ENCODE measurements at places on chromosomes 1 and 21.
A peak's percentile ranks its signal among the peaks of the same experiment; 100 is the strongest.

DNA sequence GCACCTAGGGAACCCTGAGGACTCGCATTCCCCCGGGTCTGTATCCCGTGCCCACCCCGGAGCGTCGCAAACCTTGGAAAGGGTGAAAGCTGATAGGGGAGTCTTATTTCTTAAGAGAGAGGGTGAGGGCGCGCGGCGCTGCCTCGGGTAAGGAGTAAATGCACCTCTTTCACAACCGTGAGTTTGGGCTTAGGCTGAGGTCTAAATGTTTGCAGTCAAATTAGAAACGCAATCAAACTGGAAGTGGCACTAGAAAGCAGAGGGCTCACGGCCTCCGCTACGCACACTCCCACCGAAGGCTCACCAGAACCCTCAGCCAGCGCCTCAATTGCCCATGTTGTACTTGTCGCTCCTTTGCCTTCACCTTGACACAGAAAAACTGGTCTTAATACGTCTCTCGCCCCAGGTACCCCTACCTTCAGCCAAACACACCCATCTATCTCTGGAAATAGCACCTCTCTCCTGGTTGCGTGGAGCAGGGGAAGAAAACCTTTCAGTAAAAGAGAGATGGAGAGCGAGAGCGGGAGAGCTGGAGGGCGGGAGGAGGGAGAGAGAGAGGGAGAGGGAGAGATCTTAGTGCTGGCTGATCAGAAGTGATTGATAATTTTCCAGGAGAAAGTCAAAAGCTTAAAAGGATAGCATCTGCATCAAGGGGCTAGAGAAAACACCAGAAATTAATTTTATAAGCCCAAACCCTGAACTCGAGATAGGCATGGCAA lies 1.7 kb upstream of the HLX start:
- no peak for DNase-seq

- no peak for DNase-seq
Observed at GRCh38 chr1:84062496-84062895, 63.6 kb upstream of the TTLL7 start.

- DNase-seq: peak; percentile 48
Observed at GRCh38 chr1:58497499-58497898, 49.0 kb downstream of the OMA1 start.

DNA sequence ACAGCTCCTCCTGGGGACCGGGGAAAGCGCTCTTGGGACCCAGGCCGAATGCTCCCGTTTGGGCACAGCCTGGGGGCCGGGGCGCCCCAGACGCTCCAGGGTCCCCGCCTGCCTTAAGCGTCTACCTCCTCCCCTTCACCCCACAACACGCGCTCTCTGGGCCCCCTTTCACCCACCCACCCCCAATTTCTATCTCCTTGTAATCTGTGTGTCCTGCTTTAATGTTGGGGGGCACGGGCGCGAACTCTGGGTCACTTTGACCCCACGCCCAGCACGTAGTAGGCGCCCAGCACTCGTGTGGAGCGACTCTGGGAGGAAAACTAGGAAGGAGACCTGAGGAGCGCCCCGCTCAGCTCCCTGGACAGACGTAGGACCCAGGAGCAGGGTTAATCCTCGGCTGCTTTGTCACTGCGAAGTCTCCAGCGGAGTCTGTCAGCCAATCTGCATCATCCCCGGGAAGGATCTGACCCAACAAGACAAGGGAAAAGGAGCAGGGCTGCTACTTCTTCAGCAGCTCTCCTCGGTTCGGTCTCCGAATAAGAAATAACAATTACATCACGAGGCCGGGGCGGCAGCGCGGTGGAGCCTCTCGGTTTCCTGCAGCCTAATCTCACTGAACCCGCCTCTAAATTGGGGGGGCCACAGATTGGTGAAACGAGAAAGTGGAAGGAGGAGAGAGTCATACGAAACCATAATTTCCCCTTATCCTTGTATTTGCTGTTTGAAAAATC lies 757 bp upstream of the NRIP1 start:
- DNase-seq: peak; percentile 58

GRCh38 chr1:115173151-115173550 lies 83.8 kb upstream of the TSPAN2 start:
- no peak for DNase-seq

DNA sequence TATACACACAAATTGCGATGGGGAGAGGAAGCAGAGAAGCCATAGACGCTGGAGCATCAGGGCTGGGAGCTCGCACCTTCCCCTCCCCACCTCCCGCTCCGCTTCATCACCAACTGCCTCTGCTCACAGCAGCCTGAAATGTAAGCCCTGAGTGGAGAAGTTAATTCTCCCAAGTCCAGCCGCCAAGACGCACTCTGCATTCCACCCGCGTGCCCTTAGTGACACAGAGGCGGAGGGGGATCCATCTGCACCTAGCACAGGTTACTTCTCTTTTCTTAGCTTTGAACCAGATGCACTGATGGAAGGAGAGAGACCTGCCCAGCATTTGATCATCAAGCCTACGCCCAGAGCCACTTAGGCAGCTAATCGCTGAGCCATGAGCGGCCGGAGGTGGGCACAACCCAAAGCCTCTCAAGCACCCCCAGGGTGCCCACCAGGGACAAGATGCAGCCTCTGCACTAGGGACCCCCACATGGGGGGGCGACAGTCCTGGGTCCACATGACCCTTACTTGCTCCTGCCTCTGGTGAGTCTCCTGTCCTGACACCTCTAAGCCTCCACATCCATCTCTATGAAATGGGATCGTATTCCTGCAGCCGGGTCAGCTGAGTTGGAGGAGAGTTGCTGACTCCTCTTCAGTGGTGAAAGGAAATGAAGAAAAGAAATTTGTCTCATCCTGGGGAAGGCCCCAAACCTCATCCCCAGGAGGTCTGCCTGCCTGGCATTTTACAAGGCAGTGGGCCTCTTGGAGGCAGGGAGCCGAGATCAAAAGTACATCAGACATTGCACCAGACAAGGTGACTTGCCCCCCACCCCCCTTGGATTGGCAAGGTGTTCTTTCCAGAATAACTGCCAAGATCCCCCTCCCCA lies 316.2 kb downstream of the MATN1 start:
- DNase-seq: no peak

DNA sequence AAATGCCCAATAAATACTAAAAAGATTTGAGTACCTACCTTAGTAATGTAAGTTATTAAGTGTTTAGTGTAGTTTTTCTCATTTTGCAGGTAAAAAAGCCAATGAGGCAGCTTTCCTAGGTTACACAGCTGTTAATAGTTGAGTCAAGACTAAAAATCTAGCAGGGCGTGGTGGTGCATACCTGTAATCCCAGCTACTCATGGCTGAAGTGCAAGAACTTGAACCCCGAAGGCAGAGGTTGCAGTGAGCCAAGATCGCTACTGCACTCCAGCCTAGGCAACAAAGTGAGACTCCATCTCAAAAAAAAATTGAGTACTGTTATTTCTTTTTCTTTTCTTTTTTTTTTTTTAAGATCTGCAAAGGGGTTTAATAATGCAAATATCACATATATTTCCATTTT lies 7.7 kb downstream of the YBX1 start:
- DNase-seq: no peak

DNA sequence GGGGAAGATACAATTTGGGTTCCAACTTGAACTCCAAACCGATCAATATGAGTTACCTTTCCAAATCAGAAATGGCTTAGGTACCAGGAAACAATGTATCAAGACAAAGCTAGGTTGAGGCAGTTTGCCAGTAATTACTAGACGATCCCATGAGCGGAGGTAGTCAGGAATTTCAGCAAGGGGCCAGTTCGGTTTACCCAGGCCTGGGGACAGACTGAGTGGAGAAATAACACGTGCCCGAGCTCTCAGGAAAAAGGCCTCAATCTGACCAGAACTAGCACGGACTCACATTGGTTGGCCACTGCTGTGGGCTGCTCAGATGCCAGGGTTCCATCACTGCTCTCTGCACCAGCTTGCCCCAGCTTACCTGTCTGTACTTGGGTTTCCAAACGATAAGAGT lies 15.3 kb downstream of the CLSTN1 start:
- DNase-seq: no peak

GRCh38 chr1:27342391-27342777 lies 562 bp downstream of the SYTL1 start:
- no peak for DNase-seq

DNA sequence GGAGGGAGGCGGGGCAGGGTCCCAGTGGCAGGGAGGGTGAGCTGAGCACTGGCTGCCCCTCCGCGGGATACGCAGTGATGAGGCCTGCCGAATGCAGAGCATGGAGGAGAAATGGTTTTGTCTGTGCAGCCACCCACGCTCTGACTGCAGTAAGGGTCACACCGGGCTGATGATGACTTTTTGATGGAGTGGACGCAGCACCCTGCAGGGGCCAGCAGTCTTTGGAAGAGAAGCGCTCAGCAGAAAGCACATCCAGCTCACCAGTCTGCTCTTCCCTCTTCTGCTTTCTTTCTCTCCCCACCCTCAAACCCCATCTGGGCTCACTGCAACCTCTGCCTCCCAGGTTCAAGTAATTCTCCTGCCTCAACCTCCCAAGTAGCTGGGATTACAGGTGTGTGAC lies 61.9 kb upstream of the ATP1A1 start:
- DNase-seq: no peak

DNA sequence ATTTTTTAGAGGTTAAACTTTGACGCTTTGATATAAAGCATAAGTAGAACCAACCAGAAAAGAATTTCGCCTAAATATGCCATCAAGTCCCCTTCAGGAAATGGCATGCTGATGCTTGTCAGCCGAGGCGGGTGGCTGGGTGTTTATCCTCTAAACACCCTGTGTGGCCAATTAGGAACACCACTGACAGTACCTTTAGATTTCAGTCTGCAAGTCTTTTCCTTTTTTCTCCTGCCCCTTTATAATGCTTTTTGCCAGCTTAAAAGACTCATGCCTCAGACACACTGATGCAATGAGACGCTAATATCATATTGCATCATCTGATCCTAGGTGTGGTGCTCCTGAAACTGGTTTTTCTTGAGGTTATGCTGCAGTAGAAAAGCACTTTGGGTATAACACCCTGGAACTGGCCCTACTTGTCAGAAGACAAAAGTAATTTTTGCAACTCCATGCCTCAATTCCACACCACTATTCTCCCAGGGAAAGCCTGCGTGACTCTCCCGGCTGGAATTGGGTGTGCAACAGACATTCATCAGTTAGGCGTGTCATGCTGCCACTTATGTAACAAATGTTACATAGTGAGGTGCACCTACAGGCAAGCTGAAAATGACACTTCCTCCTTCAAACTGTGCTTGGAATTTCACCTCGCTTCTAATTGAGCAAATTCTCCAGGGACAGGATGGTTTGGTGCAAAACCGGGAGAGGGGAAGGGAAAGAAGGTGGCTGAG lies 2.0 kb upstream of the RCC2 start:
- DNase-seq: peak; percentile 36
